ENCODE measurements at places on chromosomes 3 and 15.

GRCh38 chr3:172877011-172877410 lies 126.5 kb downstream of the ECT2 start:
- peak; percentile 50 for DNase-seq

- no peak for DNase-seq
These were observed 6.5 kb downstream of the FOXP1 start for GRCh38 chr3:71577011-71577410.

GRCh38 chr3:96192966-96193550 lies 621.3 kb upstream of the EPHA6 start:
- DNase-seq = no peak

DNA sequence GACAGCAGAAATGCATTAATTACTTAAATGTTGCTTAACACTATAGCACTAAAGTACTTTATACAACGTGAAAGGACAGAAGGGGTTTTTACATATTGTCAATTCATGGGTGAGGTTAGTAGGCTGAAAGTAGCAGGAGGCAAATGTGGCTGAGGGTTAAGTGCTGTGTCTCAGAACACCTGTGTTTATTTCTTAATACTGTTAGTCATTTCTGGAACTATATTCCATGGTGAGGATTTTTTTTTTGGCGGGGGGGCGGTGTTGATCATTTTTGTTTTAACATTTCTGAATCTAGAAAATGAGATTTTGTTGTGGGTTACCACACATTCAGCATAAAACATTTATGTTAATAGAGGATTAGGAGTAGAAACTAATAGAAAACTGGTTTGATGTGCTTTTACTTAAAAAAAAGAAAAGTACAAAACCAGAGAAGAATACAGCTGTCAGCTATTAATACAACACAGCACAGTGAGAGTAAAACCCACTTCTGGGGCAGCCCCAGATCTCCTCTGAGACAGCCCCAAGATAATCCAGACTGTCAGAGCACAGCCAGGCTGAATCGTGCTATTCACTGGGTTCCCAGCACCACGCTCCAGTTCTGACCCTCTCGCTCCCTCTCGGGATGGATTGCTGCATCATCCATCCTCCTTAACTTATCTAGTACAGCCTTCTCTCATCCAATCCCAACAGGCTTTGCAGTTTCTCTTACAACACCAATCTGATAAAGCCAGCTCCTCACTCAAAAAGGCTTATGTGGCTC lies 307.7 kb downstream of the TUSC7 start:
- DNase-seq = no peak

GRCh38 chr3:56339671-56340070 lies 128.6 kb downstream of the ERC2 start:
- no peak for DNase-seq

DNA sequence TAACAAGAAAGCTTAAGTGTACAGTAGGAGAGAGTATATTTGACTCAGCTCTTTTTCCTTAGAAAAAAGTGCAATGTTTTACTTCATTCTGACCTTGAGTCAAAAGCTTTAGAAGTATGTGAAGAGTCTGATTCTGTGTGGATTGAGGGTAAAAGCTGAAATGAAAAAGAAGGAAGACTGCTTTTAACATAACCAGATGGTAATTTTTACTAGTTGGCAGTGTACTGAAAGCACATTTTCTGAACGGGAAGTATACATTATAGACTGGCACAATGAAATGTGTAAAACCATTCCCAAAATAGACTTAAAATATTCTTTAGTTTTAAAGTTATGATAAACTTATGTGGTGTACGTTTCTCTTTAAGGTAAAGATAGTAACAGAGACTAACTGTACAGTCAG lies 197.8 kb upstream of the ZNF717 start:
- no peak for DNase-seq

GRCh38 chr3:129467932-129468331 lies 27.9 kb downstream of the IFT122 start:
- DNase-seq = no peak

GRCh38 chr3:189953551-189953950 lies 167.1 kb downstream of the P3H2 start:
- DNase-seq = no peak

DNA sequence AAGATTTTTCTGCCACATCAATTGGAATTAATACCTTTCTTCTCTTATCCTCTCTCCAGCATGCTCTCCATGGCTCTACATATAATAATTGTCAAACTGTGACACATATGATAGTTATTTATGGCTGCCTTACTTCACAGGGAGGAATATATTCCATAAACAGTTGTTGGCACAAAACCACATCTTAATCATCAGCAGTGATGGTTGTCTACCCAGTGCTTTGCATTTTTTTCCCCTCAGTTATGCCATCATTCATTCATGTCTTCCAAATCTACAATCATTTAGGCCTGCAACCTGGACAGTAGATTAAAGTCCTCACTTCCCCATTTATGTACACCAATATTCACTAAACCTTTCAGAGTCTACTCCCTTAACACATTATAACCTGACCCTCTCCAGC lies 107.7 kb downstream of the THRB start:
- DNase-seq = no peak

GRCh38 chr3:27681249-27681748 lies 40.8 kb downstream of the EOMES start:
- DNase-seq = peak; percentile 28

- no peak for DNase-seq
These were observed 6.4 kb downstream of the HES1 start for GRCh38 chr3:194142156-194142910.

DNA sequence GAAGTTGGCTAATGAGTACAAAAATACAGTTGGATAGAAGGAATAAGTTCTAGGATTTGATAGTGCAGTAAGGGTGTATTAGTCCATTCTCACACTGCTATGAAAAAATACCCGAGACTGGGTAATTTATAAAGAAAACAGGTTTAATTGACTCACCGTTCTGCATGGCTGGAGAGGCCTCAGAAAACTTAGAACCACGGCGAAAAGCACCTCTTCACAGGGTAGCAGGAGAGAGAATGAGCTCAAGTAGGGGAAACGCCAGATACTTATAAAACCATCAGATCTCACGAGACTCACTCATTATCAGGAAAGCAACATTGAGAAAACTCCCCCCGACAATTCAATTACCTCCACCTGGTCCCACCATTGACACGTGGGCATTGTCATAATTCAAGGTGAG lies 483.3 kb downstream of the TUSC7 start:
- DNase-seq = no peak

DNA sequence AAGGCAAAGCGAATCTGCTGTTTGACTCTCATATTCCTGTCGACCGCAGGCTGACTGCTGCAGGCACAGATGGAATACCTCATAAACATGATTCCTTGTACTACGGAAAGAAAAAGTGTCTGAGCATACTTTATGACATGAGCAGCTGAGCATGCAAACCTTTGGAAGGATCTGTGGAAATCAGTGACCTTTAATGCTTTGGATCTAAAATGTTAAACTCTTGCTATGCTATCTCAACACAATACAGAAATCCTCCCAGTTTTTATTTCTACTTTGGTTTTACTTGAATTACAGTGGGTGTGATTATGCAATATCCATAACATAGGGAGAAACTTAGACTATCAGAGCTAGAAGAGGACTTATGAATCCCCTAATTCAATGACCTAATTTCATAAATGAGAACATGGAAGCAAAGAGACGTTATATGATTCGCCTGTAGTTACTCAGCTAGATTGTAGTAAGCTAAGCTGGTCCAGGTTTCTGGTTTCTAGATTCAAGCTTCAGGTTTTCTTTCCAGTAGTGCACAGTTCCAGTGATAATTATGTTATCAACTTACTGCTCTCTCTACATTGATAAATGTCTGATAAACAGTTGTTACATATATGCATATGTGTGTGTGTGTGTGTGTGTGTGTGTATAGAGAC lies 127.6 kb upstream of the GBE1 start:
- DNase-seq = no peak

- no peak for DNase-seq
These were observed 60.1 kb downstream of the VGLL4 start for GRCh38 chr3:11583638-11584046.

GRCh38 chr3:142888481-142889211 lies at the start of gene PCOLCE2:
Gene PCOLCE2 (minus strand): TSS chr3:142889083. CDS start chr3:142888896, 187 bp downstream.
- DNase-seq = no peak

GRCh38 chr3:123076112-123076495 lies 9.3 kb downstream of the PDIA5 start:
- DNase-seq = no peak

DNA sequence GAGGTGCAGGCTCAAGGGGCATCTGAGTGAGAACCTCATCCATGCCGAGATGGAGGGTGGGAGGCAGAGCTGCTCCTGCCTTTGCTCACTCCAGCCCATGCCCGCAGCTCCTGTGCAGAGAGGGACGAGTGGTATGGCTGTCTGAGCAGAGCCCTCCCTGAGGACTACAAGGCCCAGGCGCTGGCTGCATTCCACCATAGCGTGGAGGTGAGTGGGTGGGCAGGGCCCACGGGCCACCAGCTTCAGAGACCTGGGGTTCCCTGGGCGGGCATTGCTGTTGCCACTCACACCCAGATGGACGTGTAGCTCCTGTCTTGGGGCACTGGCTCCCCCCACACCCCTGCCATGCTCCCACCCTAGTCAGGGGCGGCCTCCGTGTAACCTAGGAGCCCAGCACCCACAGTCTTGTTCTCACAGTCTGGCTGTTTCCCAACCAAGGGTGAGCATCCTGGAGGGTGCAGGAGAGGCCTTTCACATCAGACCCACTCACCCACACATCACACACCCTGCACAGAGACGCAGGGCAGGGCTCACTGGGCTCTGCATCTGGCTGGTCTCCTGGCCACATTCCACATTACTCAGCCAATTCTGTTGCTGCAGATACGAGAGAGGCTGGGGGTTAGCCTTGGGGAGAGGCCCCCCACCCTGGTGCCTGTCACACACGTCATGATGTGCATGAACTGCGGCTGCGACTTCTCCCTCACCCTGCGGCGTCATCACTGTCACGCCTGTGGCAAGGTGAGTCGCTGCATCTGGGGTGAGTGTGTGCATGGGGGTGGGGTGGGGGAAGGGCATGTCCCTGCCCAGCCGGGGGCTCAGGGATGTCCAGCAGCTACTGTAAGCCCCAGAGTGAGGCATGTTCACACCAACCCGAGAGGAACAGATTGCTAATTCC lies 25.3 kb upstream of the NR2C2 start:
- no peak for DNase-seq

DNA sequence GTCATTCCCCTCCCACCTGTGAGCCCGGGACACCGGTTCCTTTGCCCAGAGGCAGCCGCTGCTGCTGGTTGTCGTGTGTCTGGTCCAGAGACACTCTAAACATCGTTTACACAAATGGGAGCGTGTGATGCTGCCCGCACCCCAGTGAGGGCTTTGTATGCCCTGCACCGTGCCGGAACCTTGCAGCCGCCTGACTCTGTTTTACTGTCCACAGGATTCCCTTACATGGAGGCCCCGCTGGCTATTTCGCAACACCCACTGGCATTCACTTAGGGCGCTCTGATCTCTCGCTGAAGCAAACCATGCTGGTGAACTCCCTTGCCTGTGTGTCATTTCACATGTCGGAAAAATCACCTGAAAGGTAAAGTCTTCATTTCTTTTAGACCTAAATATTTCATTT lies 100.8 kb upstream of the SLC6A6 start:
- no peak for DNase-seq

DNA sequence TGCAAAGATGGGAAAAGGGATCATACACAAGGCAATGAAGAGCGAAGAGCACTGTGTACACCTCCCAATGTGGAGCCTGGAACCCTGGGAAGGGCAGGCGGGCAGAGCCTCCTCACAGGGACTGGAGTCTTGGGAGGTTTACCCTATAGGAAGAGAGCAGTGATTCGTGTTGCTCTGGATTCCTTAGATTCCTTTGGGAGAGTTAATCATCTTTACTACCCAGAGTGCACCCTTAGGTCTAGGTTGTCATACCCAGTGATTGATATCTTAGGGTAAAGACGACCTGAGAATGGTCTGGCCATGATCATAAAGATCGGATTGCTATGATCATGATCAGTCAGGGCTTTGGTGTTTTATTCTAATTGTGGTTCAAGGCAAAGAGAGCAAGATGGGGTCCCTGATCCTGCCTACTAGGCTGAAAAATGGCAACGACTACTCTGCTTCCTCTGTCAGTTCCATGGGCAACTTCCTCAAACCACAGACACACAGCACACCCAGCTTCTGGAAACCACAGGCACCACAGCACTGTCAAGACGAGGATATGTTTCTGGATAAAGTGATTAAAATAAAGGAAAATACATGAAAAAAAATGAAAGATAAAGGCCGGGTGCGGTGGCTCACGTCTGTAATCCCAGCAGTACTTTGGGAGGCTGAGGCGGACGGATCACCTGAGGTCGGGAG lies 20.4 kb upstream of the MAP6D1 start:
- DNase-seq = no peak

DNA sequence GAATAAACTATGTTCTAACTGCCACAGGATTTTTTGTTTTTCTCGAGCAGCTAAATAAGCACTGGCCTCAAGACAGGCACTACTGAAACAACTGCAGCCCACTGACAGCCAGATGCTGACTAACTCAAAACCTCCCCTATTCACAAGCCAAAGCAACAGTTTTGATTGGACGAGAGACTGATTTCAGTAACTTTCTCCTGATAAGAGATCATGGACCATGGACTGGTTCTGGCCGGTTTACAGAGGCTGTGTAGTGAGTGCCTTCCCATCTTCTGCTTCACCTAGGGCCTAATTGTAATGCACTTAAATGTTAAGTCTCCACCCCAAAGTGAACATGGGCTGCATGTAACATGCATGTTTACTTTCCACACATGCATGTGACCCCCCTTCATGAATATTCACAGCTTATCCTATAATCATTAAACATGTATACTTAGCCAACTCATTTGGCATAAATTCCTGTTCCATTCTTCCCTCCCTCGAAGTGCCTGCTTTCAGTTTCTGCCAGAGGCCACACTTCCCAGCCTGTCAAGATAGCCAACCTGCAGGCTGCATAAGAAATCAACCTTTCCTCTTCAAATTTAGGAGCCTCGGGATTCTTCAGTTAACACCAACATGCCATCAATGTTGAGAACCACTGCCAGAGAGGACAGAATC lies 108.2 kb downstream of the ULK4 start:
- DNase-seq = no peak

- DNase-seq = no peak
These were observed 351.0 kb downstream of the MCTP2 start for GRCh38 chr15:94582368-94582767.

GRCh38 chr15:48603922-48604321 lies 41.6 kb downstream of the FBN1 start:
- no peak for DNase-seq

DNA sequence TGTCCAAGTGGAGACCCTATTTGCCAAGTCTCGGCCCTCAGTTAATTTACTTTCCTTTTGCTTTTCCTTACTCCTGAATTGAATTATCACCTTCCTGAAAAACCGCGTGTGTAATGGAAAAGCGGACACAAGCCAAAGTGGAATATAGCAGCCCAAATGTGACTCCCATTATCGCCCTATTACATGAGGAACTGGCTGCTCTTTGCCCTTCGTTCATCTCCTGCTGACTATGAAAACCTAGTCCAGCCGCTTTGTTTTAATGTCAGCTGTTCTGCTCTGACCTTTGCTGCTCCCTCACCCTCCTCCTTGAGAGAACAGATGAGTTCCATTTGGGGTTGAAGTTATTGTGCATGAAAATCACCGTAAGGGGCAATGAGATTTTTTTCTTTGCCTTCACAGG lies 632.7 kb upstream of the SUCLG2 start:
- DNase-seq = no peak

All from SK-N-MC (cell line).